ENCODE measurements at places on chromosomes 4 and X. TPM values are rescaled to one million over a fixed set of nuclear protein-coding genes. Genes with fewer than 3 reads are reported as not detected.

Gene DUSP9
- not detected for total RNA-seq

Gene PABPC1L2B
- total RNA-seq: not detected

Gene EPGN
- not detected for total RNA-seq

Gene ANOS1
- total RNA-seq: not detected

Gene GAGE12F
- not detected for total RNA-seq

Gene GAGE12H
- not detected for total RNA-seq

DNA sequence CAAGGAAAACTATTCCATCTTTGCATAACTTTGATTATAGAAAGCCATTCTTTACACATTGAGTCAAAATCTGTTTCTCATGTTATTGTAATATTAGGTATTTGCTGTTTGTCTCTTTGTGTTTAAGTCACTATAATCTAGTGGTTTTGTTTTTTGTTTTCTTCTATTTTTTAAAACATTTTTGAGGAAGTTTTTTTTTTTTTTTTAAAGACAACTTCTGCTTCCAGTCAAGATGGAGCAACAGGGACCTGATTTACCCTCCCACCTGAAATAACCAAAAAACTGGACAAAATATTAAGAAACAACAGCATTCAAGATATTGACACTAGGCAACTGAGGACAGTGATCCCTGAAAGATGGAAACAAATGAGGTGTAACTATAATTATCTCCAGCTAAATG is 18.4 kb upstream of the NSUN7 start:
- DNase-seq: no peak

DNA sequence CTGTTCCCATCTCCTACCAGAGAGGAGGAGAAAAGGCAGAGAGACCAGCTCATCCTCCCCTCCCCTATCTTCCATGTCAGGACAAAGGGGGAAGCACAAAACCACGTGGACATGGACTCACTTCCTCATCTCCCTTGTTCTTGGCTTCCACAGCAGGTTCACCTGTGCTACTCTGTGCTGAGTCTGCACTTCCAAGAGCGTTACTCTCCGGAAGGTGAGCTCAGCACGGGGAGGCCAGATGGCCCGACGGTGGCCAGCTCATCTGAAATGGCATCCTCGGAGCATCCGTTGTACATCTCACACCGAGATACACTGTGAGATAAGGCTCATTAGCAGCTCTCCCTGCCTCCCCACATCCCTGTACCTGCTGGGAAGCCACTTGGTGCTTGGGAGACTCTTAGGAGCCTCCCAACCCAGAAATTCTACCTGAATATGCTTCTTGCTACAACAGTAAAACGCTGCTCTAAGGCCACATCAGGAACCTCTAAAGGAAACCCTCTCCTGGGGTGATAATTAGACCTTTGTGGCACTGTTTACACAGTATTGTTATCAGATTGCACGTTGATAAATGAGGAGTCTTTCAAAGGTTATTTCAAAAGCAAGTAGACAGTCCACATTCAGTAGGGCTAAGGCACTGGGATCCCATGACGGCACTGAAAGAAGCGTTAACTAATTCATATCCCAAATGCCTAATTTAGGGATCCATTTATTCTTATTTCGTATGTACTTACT is 19.4 kb downstream of the LGI2 start:
- no peak for DNase-seq

- DNase-seq: no peak
Measured at GRCh38 chrX:41350150-41350975, 16.4 kb downstream of the DDX3X start.

DNA sequence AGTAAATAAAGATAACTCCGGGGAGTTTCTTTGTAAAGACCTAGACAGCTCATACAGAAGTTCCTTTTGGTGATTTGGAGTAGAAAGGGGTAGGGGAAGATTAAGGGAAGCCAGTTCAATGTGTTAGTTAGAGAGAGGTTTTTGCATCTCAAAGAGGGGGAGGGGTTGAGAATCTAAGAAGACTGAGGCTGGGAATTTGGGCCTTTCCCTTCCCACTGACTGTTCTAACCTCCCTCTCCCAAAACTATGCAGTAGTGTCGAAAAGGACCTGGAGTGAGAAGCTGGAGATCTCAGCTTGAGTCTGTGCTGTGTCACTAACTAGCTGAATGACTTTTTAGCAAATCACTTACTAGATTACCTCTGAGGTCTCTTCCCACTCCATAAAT is 55.7 kb upstream of the CCDC160 start:
- DNase-seq: no peak

- DNase-seq: no peak
Measured at GRCh38 chr4:8245884-8246833, 23.4 kb upstream of the HTRA3 start.

GRCh38 chrX:103498786-103499185 is 20.5 kb downstream of the RAB40A start:
- DNase-seq: no peak

- no peak for DNase-seq
Measured at GRCh38 chr4:173318240-173318639, 15.9 kb downstream of the HMGB2 start.

DNA sequence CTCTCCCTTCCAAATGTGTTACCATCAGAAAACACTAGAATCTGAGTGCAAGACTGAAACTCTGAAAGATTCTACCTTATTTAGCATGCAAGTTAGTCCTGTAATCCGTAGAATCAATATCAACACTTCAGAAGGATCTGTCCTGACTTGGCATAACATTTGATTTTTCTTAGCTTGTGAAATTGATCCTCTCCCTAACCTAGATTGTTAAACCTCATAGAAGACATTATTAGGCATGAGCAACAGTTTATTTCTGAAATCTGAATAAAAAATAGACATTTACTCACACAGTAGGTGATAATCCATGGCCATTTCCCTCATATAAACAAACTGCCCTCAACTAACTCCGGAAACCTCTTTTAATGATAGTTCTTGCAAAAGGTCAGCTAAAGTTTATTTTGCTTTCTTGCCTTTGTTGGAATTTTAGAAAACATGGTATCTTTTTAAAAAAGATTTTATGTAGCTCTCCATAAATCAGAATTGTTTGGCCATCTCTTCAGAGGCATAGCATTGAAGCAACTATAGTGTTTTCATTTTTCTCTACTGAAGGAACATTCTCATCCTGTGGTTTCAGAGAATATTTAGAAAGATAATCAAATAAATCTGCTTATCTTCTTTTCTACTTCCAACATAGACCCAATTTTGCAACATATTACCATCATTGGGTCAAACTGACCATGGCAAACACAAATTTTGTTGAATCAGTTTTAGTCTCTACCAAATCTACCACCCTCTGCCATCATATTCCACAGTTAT is 38.5 kb upstream of the PDLIM5 start:
- DNase-seq: no peak

DNA sequence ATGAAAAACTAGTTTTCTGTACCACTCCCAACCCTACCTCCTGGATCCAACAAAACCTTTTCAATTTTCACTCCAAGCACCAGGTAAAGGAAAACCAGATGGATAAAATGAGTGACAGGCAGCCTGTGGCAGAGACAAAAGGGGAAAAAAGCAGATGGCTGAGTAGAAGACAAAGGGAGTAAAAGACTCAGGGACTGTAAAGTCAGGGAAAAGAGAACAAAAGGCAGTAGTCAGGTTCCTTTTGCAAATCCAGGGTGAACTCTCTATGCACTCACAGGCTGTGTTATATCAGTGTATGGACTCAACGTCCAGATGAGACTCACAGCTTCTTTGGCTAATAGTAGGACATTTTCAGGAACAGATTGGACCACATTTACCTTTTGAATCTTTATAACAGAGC is 54.2 kb downstream of the QRFPR start:
- DNase-seq: no peak

DNA sequence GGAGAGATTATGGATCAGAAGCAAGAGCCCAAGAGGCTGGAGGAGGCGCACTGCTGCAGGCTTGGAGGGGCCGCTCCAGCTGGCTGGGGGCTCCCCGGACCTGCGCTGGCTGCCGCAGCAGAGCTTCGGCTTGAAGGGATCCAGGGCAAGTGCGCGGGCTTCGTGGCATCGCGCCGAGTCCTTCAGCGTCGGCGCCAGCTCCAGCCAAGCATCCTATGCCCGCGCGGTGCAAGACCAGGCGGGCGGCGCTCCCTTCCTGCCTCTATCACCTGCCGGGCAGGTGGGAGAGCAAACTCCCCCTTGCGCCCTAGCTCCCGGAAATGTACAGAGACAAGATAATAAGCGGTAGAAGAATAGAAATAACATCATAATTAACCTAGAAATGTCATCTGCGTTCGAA is 10.5 kb upstream of the UCP1 start:
- DNase-seq: no peak

DNA sequence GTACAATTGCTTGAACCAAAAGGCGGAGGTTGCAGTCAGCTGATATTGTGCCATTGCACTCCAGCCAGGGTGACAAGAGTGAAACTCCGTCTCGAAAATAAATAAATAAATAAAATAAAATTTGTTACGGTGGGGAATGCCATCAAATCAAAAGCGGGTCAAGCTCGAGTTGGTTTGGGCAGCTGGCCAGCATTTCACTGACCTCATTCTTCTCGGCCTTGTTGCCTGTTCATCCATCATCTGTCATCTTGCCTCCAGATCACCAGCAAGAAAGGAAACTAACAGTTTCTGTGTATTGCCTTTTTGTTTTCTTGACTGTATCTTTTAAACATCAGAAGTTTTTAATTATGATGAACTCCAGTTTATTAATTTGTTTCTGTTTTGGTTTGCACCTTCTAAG is 31.5 kb upstream of the KLHL2 start:
- DNase-seq: no peak

DNA sequence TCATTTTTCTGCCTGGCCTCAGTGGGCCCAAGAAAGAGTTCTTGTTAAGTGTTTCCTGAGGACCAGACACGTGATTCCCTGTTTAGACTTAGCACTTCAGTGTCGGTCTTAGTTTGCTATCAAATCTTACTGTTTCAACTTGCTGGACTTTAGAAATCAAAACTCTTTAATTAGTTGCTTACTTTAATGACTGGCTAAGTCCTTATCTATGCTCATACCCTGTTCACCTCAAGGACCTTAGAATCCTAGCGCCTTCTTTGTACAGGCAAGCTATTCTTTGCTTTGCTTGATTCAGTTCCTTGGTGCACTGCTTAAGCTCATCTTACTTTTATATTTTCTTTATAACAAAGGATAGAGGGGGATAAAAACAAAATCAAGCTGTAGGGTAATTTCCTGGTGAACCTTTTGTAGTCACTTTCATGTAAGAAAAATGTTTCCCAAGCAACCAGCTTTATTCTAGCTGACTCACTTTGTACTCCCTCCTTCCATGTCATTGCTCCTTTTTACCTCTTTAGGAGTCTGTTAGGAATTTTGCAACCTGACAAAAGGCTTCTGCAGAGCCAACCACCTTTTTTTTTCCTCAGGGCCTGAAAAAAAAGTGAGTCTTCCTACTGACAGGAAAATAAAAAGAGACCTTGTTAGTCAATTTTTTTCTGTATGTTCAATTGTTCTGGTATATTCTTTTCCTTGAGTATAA is 14.7 kb downstream of the WDR44 start:
- DNase-seq: peak; percentile 27

DNA sequence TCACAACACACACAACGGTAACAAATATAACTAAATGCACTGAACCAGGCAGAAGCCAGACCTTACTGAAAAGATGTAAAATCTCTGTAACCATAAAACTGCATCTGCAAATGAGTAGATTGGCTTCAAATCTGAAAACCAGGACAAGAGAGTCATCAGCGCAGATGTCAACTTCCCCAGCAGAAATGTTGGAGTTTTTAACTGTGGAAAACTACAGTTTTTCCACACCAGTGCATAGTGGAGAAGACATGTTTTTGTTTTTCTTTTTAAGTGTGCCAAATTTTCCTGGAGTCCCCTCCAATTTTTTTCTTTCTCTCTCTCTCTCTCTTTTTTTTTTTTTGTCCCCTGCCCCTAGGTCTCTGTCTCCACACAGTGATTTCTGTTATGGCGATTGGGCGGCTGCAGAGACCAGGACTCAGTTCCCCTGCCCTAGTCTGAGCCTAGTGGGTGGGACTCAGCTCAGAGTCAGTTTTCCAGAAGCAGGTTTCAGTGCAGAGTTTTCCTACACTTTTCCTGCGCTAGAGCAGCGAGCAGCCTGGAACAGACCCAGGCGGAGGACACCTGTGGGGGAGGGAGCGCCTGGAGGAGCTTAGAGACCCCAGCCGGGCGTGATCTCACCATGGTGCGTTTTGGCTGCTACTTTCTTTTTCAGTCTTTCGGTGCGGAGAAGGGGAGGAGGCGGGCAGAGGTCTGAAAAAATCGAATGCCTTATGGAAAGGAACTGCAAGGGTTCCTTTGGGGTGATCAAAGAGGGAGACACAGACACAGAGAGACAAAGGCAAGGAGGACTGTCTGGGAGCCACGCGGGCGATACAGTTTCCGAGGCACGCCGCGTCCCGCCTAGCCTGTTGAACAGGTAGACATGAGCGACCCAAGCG is at the start of gene GUCY1A1:
GUCY1A1 (plus strand) TSS at position 505 of the 878 bp plus-strand sequence. CDS start 30,020 bp downstream, outside the sequence.
- no peak for DNase-seq

Data from Karpas-422 (cell line).